ENCODE measurements at places on chromosomes 16 and 17. TPM values are rescaled to one million over a fixed set of nuclear protein-coding genes. Genes with fewer than 3 reads are reported as not detected.

GRCh38 chr17:3770466-3770865, 30.5 kb downstream of the ITGAE start:
- DNase-seq: no peak

- no peak for DNase-seq
These were observed 324.7 kb downstream of the BCAS3 start for GRCh38 chr17:61002316-61002736.

DNA sequence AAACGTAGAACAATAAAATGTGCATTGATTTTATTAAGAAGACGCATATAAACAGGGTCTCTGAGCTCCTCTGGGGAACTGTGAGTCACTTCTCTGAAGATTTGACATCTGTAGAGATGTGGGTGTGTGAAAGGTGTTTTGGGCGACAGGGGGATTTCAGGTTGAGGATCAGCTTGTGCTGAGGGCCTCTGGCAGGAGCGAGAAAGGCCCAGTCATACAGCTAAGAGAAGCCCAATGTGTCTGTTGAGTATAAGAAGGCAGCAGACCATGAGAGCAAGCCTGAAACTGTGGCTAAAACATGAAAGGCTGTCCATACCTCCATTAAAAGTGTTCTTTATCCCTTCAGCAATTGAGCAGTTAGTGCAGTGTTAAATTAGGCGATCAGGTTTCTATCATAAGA, 406.5 kb upstream of the MON1B start:
- DNase-seq: no peak

DNA sequence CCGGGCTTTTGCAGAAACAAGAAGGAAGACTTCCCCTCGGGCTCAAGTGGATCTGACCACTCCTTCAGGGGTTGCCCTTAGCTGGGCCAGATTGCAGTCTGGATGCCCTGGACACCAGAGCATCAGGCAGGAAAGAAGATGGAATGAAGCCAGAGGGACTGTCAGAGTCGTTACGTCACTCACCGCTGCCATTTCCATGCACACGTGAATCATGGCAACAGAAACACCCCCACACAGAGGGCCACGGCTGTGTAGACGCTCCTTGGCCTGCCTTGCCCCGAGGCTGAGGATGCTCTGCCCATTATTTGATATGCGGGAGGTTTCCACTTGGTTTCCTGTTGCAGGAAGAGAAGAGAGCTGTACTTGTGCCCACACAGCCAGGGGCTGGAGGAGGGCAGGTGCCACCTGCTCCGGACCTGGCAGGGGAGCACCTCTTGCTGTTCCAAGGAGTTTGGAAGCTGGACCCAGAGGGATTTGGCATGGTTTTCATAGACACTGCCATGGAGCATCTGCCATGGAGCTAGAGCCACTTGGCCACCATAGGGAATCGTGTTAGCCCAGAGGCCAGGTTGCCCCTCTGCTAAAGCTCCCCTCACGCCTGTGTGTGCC, 29.4 kb downstream of the RBFOX3 start:
- no peak for DNase-seq

DNA sequence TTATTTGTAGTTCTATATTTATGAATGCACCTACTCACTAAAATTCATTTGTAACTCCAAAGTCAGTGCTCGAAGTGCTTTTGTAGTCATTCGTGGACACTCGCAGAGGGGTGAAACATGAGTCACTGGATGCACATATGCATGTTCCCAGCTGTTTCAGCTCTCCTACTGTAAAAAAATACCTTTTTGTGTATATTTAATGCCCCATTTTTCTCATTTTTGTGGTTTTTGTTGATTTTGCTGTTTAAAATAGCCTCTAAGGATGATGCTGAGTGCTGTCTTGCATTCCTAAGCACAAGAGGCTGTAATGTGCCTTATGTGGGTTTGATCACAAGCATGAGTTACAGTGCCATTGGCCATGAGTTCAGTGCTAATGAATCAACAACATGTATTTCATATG, 30.6 kb downstream of the CENPV start:
- DNase-seq: no peak

DNA sequence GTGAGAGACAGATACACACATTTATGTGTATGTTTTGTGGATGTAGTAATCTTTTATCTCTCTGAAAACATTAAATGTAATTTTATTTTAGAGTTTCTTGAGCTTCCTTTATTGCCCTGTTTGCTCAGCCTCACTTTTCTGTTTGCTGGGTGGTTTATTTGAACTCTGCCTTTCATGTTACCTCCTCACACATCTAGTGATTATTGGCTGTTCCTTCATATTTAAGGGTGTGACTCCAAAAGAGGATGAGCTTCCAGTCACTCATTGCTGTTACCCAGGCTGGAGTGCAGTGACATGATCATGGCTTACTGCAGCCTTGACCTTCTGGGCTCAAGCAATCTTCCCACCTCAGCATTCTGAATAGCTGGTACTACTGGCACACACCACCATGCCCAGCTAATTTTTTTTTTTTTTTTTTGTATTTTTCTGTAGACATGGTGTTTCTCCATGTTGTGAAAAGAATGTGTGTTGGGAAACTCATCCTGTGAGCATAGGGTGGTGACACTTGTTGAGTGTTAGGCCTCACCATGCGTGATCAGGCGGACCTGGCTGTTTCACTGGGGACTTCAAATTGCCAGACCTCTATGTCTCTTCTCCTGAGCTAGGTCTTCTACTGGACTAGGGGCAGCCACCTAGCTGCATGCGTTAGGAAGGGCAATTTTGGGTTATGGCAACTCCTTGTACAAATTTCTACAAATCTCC, 37.8 kb downstream of the GOSR1 start:
- no peak for DNase-seq

The TNFAIP1 gene
- 26.2 TPM for total RNA-seq

The DLX3 gene
- not detected for total RNA-seq
